ENCODE measurements at places on chromosomes 12 and 14.

DNA sequence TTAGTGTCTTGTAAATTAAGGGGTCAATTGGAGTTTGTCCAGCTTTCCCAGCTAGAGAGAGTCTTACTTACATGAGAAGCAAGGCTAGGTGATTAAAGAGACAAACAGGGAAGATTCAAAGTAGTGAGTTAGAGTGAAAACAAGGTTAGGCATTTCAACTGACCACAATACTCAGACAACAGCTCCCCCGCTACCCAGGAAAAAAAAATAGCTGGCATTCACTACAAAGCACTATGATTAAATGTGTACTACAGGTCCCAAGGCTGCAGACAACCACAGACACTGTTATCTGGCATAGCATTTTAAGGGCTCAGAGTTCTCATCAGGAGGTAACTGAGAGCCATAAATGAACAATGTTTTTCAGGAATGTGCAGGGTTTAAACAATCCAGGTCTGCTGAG, 680.9 kb downstream of the TMEM121 start:
- DNase-seq = no peak

- no peak for DNase-seq
Measured at GRCh38 chr12:83018088-83018487, 331.4 kb downstream of the TMTC2 start.

GRCh38 chr12:66684222-66684621, 5.3 kb upstream of the GRIP1 start:
- DNase-seq = no peak

DNA sequence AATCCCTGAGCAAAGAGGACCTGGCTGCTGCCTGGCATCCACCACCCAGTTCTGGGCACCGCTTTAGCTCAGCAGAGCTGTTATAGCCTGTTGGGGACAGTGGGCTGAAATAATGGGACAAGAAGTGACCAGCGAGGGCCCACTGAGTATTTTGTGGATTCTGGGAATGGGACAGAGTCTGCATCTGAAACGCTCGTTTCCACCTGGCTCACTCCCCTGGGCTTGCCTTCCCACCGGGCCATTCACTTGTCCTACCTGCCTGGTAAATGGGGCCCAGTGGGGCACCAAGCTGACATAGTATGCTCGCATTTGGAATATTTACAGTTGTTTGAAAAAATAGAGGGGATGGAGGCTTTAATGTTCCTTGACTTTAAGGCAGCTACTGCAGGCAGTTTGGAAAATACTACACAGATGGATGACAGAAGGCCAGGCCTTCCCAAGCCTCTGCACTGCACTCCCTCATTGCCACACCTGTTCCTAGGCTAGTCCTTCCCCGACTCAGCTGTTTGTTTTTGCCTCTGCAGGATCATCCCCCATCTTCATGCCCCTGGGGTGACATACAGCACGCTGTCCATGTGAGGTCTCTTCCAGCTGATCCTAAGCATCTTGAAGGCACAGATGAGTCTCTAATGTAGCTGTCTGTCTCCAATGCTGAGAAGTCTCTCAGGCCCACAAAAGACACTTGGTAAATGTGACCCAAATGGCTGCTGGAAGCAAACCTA, 61.3 kb upstream of the DICER1 start:
- no peak for DNase-seq

GRCh38 chr12:132881818-132882217, 5.6 kb downstream of the CHFR start:
- peak; percentile 27 for DNase-seq

- DNase-seq = peak; percentile 37
Measured at GRCh38 chr12:56931474-56931978, 2.7 kb downstream of the SDR9C7 start.

DNA sequence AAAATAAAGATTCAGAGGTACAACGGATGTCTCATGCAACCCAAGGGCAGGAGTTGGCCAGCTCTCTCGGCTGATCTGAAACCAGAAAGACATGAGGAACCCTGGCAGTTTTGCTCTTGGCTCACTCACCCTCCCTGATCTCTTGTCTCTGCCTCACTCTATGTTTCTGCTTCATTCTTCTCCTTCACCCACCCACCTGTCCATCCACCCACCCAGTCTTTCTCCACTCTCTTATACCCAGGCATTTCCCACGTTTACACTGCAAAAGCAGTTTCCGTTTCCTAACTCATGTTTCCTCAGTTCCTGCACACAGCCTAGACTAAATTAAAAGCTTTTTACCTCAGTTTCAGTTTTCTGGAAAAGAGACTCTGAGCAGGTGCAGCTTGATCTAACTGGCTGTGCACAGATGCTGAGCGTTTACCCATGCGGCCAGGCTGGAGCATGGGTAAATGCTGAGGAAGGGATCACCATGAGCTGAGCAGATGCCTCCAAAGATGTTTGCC, 157.6 kb downstream of the PRKCH start:
- no peak for DNase-seq

DNA sequence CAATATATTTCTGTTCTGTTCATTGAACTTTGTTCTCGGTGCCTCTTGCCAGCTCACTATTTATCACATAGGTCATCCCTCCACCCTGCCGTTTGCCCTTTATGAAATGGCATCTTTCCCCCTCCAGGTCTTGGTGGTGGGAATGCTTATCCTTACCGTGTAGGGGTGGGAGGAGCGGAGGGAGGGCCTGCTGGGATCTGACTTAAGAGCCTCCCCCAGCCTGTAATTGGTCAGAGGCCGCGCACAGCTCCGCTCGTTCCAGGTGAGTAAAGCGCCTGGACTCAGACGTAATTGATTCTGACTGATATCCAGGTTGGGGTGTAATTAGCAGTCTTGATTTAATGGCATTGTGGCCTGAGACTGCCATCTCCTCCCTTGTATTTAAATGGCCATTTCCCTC, 185.3 kb downstream of the TSPAN9 start:
- no peak for DNase-seq

Data from fibroblast of gingiva (primary cell).